Stimulated activated naive B cell treated with anti-CD40 and anti-IgM and Interleukin-4, amounts not matched to agents 10 μg/mL and 1 μg/mL and 100 μg/mL, for 72 hours (primary cell): ENCODE measurements at places on chromosomes 7 and 10.

DNA sequence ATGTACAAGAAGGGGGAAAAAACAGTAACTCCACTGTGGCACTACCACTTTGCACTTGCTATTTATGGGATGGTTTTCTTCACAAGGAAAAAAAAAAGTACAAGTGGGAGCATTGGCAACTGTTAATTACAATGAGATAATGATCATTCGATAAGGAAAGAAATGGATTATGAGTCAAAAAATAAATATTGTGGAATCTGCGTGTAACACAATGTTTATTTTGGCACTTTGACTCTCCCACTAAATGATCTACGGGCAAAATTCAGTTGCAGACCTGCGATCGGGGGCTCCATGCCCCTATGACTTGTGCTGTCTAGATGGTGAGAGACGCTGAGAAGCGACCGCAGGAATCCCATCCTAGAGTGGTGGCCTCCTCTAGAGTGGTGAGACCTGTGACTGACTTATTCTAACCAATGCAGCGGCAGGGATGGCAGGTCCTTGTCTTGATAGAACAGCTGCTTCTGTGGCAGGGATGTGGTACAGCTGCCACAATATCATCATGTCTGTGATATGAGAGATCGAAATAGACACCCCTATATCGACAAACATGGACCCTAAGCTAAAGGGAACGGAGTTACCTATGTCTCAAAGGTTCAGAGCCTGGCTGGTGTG, 345.0 kb upstream of the KLF6 start:
- DNase-seq, result no peak

- DNase-seq, result no peak
Observed at GRCh38 chr7:52959336-52959735, 76.1 kb upstream of the POM121L12 start.

- DNase-seq, result no peak
Observed at GRCh38 chr7:100384628-100385294, 11.5 kb downstream of the PILRA start.

DNA sequence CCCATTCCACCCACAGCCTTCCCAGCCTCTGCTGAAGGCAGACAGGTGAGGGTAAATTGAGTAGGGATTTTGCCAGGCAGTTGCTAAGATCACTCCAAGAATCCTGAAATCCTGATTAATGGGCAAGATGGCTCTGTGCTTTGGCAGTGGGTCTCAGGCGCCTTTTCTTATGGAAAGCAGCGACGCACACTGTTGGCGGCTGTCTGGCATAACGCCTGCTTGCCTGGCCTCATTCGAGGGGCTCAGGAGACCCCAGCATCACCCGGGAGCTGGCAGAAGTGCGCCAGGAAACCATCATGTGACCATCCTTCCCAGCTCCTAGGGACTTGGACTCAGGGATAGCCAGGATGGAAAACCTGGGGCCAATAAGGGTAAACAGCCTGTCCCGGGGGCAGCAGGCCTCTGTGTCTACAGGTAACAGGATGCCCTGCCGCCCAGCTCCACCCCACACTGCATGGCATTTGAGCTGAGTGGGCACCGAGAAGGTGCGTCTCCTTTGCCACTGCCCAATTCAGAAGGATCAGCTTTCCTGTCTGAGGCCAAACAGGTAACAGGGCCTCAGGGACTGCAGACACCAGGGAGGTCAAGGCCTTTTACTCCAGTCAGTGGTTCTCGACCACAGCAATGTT, 98.6 kb downstream of the FAM53B start:
- DNase-seq, result no peak

DNA sequence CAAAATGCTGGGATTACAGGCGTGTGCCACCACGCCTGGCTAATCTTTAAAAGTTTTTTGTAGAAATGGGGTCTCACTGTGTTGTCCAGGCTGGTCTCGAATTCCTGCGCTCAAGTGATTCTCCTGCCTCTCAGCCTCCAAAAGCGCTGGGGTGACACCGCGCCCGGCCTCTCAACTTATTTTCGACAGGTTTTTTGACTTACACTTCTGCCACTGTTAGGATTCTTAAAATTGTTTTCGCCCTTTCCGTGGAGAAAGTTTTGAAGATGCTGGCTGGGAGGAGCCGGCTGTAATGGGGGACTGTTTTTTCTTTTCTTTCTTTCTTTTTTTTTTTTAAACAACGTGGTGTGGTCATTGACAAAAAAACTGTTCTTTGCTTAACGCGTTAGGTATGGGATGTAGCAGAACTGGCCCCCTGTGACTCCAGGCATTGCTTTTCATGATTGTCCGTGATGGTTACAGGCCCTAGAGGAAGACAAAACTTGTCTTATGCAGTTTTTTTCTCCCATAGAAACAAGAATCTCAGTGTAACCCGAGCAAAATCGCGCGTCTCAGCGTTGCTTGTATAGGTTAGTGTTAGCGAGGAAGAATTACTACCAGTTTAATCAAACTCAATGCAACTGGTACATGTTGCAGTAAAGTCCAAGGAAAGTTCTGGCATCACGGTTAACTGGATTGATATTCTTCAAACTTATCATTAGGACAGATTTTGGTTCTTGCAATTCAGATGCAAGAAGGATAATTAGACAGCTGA, 72.2 kb downstream of the DAGLB start:
- no peak for DNase-seq

DNA sequence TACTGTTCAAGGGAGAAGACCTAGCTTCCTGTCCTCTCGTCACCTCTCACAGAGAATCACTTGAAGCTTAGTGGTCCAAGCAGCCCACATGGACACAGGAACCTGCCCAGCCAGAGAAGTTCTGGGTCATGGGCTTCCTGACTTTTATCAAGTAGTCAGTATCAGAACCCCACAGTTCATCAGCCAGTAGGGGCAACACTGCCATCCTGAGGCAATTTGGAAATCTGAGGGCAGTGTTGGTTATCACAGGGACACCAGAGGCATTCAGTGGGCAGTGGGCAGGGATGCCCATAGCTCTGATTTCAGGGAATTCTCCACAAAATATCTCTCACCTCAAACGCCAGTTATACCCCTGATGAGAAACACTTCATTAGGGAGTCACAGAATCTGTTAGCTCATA, 22.5 kb upstream of the MGAM2 start:
- no peak for DNase-seq

GRCh38 chr10:103578782-103579382, 85.4 kb downstream of the NEURL1 start:
- DNase-seq, result no peak

GRCh38 chr7:74283858-74284447, 5.3 kb upstream of the CLIP2 start:
- DNase-seq, result no peak

- no peak for DNase-seq
Observed at GRCh38 chr10:101043363-101043707, 12.3 kb downstream of the SFXN3 start.

DNA sequence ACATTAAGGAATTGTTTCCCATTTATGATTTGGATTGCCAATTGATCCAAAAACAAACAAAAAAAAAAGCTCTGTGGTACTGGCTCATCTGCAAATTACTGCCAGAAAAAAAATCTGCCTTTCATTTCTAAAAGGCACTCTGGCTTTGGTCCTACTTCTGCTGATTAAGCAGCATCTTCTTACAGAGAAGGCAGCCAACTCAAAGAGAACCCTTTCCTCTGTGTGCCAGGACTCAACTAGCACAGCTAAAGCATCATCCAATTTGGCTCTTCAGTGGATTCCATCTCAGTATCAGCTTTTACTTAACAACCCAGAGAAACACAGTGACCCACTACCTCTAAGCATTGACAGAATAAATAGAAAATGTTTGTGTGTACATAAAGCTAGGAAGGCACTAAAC, 80.6 kb downstream of the GSAP start:
- DNase-seq, result no peak

DNA sequence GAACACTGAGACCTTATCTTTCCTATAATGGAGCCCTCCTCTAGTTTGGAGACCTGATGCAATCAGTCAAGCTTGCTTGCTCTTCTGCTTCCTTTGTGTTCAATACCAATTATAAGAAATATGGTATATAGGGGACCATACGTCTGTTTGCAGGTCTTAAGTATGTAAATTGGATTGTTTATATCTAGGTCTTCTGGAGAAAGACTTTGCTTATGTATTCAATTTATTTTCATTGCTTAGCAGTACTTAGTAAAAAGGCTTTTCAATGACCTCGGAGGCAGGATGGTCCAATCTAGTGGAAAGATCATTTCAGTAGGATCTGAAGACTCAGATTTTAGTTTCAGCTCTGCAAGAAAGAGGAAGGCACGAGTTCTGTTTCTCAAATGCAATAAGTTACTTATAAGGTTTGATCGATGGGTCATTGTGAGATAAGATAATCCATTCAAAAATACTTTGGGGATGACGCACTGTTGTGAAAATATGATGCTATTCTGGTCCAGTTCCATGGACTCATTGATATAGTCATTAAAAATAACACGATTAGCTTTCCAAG, 571.6 kb downstream of the SH2D4B start:
- no peak for DNase-seq

GRCh38 chr10:29922892-29923291, 136.5 kb downstream of the JCAD start:
- DNase-seq, result no peak

DNA sequence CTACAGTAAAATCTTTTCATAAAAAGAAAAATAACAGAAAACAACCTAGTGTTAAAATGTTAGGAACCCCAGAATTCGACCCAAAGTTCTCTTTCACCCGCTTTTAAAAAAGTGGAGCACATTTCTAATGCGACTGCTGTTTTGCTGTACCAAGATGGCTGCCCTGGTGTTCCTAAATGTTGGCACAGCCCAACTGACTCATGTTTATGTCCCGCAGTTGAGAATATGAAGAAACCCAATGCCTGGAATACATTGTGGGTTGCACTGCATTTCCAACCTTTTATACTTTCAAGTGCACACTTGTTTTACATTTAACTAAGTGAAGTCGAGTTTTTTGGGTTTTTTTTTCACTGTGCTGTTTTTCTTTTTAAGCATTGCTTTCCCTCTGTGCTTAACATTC, 944 bp downstream of the STEAP1B start:
- no peak for DNase-seq

DNA sequence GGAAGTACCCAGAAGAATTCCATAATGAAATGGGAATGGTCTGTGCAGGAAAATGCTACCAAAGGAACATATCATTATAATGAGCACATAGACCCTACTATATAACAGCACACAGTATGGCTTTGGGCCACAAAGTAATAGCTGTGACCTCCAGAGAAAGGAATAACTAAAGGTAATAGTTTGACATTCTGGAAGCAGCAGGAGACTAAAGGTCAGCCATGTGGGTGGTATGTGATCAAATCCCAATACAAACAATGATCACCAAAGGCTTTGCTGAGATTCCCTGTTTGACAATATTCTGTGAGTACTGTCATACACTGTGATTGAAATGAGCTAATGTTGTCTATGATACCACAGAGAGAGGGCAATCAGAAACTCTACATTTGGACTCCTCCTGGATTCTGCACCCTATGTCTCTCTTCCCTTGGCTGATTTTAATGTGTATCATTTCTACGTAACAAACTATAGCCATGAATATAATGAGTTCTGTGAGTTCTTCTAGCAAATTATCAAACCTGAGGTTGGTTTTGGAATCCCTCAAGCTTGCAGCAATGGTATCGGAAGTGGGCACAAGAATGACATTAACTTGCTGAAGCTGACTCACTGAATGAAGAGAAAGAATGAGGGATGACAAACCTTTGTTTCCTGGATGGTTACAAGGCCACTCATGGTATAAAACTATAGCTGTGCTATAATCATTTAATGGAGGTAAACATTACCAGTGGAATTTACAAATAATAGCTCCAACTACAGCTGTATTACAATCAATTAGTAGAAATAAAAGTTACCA, 99.6 kb downstream of the JMJD1C start:
- DNase-seq, result no peak

DNA sequence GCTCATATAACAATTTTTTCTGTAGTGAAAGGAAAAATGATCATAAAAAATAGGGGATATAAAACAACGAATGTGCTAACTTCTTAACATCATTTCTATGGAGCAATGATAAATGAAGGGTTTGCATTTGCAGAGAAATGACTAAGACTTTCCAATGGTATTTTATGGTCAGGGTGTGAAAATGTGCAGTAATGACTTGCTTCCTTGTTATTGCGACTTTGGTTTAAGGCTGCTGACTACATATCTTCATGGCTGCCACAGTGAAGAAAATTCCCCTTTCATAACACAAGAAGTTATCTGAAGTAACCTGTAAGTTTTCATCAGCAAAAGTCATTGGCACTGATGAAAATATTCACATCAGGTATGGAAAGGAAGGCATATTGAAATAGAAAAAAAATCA, 166.1 kb upstream of the NRG3 start:
- DNase-seq, result no peak

- no peak for DNase-seq
Observed at GRCh38 chr10:89185658-89186057, 21.5 kb downstream of the CH25H start.

DNA sequence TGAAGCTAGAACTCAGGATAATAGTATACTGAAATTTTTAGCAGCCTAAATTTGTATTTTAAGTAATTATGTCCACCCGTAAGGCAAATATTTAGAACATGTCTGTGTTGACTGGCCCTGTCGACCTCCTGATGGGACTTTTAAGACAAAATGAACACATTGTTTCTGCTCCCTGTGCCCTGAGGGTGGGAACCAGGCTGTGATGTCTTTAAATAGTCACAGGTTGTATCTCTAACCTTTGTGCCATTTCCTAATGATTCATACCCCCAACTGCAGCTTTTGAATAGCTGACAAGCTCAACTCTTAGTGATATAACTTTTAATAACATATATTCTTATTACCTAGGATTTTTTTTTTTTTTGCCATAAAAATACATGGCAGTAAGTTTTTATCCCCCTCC, 494.9 kb upstream of the AKR1E2 start:
- no peak for DNase-seq

GRCh38 chr10:124032971-124033886, 60.2 kb downstream of the CHST15 start:
- DNase-seq, result no peak

DNA sequence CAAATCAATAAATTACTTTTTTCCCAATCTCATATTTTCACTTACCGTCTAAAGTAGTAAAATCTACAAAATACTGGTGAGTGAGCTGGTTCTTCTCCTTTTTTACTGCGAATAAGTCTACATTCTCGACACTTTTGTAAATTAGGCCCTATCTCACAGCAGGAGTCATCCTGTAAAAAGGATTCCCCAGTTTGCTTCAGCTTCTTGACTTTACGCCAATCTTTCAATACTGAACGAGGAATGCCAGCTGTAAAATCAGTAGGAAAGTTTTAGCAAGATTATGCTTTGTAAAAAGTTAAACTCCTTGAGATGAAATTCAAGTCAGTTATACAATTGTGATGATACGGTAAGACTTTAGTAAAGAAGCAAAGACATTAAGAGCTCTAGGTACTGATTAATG, 67.3 kb downstream of the NRBF2 start:
- no peak for DNase-seq

- DNase-seq, result no peak
Observed at GRCh38 chr7:25860275-25861163, 291.5 kb upstream of the NFE2L3 start.

DNA sequence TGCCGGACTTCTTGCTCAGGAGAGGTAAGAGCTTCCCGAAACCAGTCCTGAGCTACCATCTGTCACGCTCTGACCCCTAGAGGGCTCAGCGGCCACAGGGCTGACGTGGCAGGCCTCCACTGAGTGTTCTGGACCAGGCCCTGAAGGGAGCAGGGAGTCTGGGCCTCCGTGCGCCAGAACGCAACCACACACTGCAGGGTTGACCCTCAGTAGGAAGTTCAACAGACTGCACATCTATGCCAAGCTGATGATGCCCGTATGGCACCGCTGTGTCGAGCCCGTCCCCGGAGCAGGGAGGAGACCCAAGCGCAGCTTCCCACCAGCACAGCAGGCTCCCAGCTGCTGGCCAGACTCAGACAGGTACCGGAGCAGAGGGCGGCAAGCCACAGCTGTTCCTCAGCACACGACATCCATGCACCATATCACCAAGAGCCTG, 39.2 kb downstream of the CAMK2B start:
- no peak for DNase-seq

GRCh38 chr7:16657656-16658279, 11.8 kb downstream of the BZW2 start:
- no peak for DNase-seq
